ENCODE measurements at places on chromosomes 5 and 9. TPM values are rescaled to one million over a fixed set of nuclear protein-coding genes. Genes with fewer than 3 reads are reported as not detected.

Gene SEMA5A
- total RNA-seq, result 249 TPM

Gene COL5A1
- total RNA-seq, result 2,410 TPM

Gene PDZD2
- 34.0 TPM for total RNA-seq

- no peak for DNase-seq
These were observed 35.7 kb upstream of the LHX2 start for GRCh38 chr9:123975871-123976270.

Gene BTNL3
- total RNA-seq, result not detected

DNA sequence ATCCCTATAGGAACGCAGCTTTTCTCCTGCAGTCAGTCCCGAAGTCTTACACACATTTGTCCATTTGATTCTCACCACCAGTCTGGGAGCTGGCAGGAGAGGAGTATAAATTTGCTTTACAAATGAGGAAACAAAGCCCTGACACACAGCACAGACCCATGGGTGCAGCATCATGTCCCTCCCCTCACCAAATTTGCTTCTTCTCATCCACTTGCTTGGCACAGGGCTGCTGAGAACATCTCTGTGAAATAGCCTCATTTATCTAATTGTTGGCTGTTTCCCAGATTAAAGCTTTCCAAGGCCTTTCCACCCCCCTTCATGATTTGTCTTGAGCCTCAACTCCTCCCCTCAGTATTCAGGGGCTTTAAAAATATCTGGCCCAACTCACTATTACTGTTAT is 11.3 kb upstream of the ADRB2 start:
- no peak for DNase-seq

Gene CNTNAP3B
- total RNA-seq, result 9.5 TPM

DNA sequence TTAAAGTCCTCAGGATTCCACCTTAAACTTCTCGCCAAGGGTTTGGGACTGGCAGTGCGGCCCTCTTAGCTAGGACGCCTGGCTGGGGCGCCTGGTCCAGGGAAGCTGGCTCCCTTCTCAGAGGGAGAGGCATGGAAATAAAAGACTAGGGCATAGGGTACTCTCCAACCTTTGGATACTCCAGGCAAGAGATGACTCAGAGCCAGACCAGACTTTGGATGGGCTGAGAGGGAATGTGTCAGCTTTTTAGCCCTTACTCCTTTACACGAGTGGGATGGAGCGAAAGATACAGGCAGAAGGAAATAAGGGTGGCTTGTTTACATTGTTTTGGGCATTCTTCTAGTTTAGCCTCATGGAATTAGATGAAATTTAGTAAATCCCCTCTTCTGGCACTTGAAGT is 48.2 kb downstream of the IL31RA start:
- DNase-seq, result no peak

Gene ZNF366
- not detected for total RNA-seq

DNA sequence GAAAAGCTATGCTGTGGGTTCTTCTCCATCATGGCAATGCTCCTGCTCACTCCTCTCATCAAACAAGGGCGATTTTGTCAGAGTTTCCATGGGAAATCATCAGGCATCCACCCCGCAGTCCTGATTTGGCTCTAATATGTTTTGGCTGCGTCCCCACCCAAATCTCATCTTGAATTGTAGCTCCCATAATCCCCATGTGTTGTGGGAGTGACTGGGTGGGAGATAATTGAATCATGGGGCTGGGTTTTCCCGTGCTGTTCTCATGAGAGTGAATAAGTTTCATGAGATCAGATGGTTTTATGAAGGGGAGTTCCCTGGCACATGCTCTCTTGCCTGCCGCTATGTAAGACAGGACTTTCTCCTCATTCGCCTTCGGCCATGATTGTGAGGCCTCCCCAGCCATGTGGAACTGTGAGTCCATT is 163.8 kb downstream of the GADD45G start:
- DNase-seq, result no peak

Gene TEX48
- not detected for total RNA-seq

Gene CD180
- total RNA-seq, result not detected

Gene SLC24A2
- total RNA-seq, result not detected

- DNase-seq, result no peak
These were observed 13.8 kb downstream of the GSN start for GRCh38 chr9:121281614-121282276.

Gene SPATA31A5
- not detected for total RNA-seq

- no peak for DNase-seq
These were observed 323.8 kb downstream of the PSAT1 start for GRCh38 chr9:78620764-78621163.

Gene PLAC8L1
- total RNA-seq, result 0.97 TPM

GRCh38 chr5:166936351-166936750 is 1355.1 kb upstream of the WWC1 start:
- DNase-seq, result no peak

Gene PLGRKT
- 13.5 TPM for total RNA-seq

Gene IL3
- total RNA-seq, result not detected

- no peak for DNase-seq
These were observed 68.2 kb downstream of the THBS4 start for GRCh38 chr5:80103371-80103770.

Gene PHYHD1
- 3.4 TPM for total RNA-seq

Gene TRIM36
- 4.6 TPM for total RNA-seq

- DNase-seq, result no peak
These were observed 44.1 kb upstream of the CLINT1 start for GRCh38 chr5:157903117-157903450.

- no peak for DNase-seq
These were observed 133.7 kb downstream of the PLPPR1 start for GRCh38 chr9:101162231-101162630.

DNA sequence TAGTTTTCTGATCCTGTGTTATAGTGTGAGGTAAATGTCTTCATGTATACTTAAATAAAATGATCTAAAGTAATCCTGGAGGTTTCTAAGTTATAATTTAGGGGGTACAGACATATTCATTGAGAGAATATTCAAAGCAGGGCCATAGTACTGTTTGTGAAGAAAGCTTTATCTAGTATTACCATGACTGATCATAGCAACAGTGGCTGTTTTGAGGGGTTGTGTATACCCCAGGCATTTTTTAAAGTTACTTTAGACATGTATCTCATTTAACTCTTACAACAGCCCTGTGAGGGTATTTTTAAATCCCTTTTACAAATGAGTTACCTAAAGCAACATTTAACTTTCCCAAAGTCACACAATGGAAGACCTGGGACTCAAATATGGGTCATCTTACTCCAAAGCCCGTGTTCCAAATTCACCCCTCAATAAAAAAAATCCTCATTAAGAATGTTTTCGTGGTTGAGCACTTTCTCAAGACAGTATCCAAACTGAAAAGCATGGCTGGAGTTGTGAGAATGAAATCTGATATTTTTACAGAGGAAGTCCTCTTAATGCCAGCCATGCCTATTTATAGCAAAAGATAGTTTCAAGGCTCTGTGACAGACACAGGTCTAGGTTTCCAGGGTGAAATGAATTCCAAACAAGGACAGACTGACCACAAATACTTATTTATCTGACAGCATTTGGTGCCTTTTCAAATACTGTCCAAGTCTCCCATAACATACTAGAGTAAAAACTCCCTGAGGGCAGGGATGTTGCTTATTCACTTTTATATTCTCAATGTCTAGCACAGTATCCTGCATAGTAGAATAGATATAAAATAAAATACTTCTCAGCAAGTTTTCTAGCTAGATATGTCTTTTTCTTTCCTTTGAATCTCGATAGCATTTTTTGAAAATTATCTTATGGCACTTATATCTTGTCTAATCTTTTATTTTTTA is 10.4 kb downstream of the STOM start:
- no peak for DNase-seq

DNA sequence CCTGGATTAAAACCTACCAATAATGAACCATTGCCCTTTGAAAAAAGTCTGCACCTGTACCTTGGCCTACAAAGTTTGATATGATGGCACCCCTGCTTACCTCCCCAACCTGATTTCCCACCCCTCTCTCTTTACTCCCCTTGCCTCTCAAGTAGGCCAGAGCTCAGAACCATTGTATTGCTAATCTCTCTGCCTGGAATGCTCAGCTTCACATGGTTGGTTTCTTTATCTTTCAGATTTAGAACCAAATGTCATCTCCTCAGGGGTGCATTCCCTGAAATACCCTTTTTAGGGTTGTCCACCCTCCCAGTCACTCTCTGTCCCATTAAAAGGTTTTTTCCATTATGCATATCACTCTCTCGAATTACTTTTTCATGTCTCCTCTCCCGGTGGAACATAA is 116.6 kb upstream of the VCAN start:
- DNase-seq, result no peak

- no peak for DNase-seq
These were observed 199.3 kb upstream of the PDE4D start for GRCh38 chr5:60092671-60093422.

DNA sequence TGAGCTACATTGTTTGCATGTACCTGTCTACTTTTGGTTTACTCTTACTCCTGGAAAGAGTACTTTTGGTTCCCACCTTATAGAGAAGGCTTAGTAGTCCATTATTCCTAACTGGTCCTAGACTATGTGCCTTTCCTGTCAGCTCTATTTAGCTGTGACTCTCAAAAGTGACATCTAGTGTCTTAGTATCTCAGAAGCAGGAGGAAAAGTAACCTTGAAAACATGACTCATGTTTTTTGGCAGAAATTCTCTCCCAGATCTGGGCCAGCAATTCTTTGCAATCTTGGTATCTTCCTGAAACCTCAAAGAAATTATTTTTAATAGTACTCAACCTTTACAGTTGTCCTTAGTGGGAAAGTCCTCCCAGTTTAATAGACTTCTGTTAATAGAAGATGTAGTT is 691.7 kb upstream of the SEMA6A start:
- no peak for DNase-seq

GRCh38 chr9:130972957-130973685 is 34.1 kb upstream of the FIBCD1 start:
- no peak for DNase-seq

DNA sequence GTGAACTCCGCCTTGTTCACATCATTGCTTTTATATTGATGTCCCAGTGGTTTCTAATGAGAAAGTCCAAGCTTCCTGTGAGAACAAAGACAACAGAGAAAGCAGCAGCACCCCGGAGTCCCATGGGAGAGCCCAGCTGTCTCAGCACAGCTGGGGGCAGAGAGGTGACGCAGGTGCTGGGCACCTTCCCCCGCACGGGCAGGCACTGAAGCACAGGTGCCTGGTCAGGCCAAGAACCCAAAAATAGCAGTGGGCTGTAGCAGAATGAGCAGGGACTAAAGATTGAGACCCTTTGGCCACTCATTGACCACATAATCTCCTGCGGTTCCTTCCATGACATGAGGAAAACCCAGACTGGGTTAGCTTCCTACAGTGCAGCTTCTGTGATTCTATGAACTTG is 18.8 kb downstream of the SRD5A1 start:
- no peak for DNase-seq

DNA sequence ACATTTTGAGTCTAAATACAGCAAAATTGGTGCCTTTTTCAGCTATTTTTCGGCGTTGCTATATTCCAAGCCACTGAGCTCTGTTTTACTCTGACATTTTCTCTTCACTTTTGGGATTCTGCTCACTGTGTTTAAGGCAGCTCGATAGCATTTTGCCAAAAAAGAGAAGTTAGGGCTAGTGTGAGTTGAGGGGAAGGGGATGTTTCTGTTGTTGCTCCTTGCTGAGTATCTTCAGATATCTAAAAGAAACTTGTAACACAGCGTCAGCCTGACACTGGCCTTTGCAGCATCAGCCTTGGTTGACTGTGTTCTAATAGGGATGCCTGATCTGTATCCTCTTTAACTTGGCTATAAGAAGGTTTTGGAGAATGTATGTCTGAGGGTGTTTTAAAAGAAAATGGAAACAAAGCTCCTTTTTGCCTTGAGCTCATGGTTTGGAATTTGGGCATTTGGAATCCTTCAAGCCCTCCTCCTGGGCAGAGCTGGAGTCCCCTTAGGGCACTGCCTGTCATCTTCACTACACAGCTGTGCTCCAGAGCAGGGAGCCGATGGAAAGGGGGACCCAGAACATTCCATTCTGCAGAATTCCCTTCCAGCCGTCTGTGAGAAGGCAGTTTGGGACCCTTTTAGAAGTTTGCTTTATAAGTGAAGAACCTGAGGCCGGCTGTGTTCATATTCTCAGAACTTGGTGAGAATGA is 63.0 kb downstream of the EXOSC2 start:
- no peak for DNase-seq

Gene PCDHA8
- total RNA-seq, result 1.1 TPM

Gene C9orf50
- 0.39 TPM for total RNA-seq

Data from chondrocyte (in vitro differentiated cells).